Hematopoietic multipotent progenitor cell treated with erythropoietin and hydrocortisone succinate and interleukin-3 and kit ligand, for 15 days (in vitro differentiated cells): ENCODE measurements at places on chromosomes 3 and 15.

GRCh38 chr3:16906682-16907081, 21.9 kb downstream of the PLCL2 start:
- peak; percentile 48 for DNase-seq

- no peak for DNase-seq
These were observed 11.1 kb downstream of the SLC27A2 start for GRCh38 chr15:50192926-50193620.

DNA sequence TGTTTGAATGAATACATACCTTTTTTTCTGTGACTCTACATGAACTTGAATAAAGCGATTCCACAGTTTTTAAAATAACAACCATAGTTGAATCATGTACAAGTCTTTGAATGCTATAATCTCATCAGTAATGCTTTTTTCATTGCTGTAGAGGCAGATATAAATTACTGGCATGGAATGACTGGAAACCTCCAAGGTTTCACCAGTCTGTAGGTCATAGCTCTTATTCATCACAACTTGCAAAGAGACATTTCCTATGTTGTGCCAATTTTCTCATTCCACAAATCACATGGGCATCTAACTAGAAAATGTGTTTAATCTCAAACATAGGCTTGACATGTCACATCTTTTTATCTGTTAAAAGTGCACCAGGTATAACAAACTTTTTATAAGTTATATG, 407.1 kb upstream of the KCNMB2 start:
- no peak for DNase-seq

GRCh38 chr15:96328877-96329195, 1.7 kb upstream of the NR2F2 start:
- DNase-seq = no peak

GRCh38 chr3:195160908-195161434, 110.0 kb downstream of the XXYLT1 start:
- DNase-seq = no peak

- DNase-seq = peak; percentile 22
These were observed 1.3 kb downstream of the ELL3 start for GRCh38 chr15:43775411-43775965.

- no peak for DNase-seq
These were observed 527.9 kb upstream of the TBL1XR1 start for GRCh38 chr3:177725165-177725564.

DNA sequence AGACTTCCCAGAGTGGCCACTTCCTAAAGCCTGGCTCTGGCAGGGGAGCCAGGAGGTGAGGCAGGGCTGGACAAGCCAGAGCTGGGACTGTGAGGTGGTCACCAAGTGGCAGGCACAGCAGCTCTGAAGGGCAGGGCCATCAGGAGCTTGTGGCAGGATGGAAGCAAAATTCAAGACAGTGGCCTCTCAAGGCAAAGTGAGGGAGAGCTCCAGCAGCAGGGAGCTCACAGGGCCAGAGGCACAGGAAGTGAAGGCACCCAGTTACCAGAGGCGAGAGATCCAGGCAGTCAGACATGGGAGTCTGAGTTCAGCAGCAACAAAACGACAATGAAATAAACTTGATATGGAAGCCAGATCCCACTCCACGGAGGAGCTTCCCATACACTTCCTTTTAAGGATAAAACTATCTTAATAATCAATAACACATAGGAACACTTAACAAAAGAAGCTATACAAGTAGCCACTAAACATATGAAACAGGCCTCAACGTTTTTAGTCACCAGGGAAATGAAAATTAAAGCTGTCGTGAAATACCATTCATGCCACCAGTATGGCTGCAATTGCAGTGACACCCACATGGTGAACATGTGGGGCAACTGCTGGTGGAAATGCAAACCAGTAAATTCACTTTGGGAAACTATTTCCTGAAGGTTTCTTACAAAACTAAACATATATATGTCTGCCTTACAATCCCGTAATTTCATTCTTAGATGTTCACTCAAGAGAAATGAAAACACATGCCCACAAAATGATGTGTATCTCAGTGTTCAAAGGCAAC, 35.4 kb upstream of the TMEM158 start:
- no peak for DNase-seq

GRCh38 chr3:181735911-181736310, 24.2 kb downstream of the SOX2 start:
- DNase-seq = no peak

DNA sequence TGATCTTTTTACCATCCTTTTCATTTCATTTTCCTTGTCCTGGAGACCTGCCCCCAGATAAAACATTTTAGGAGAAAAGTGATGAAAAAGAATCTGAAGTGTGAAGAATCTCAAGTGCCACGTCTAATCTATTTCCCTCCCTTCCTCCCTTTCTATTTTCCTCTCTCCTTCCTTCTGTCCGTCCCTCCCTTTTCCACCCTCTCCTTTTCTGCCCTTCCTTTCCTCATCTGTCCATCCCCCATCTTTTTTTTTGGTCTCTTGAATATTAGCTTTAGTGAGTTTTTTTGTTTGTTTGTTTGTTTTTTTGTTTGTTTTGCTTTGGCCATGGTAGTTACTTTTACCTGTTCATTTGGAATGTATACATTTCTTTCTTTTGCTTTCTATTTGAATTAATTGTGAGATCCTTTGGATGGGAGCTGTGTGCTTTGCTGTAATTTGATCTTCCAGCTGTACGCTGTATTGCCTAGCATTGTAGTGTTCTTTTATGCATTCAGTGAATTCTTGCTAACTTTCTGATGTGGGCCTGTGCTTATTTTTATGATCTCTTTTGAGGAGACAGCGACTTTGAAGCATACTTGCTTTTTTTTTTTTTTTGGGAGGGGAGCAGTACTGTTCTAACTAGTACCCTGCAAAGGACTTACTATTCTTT, 19.2 kb downstream of the CDIN1 start:
- DNase-seq = no peak

- peak; percentile 14 for DNase-seq
These were observed 10.2 kb downstream of the CDCP1 start for GRCh38 chr3:45135959-45136358.

GRCh38 chr15:69141286-69141701, 19.1 kb upstream of the GLCE start:
- no peak for DNase-seq

- no peak for DNase-seq
These were observed 22.0 kb upstream of the LEKR1 start for GRCh38 chr3:156803952-156804741.

DNA sequence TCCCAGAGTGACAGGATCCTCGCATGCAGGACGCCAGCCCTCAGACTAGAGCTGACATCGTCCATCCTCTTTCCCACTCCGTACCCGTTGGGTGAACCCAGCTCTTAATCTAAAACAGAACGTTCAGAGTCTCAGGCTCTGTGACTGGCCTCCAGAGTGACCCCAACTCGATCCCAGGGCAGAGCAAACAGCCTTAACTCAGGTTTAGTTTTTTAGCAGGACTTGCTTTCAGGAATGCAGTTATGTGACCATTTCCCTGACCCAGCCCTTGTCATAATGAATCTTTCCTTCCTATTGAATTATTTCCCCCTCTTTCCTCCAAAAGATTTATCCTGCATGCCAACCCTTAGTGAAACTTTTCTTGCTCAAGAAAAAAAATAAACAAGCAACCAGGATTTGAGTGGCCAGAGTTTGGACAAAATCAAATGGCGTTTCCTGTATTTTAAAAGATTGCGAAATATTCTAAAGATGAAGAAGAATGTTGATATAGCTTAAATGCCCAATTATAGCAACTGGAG, 47.8 kb upstream of the RARB start:
- DNase-seq = no peak

- DNase-seq = no peak
These were observed 84.6 kb upstream of the LMOD3 start for GRCh38 chr3:69207031-69207430.

GRCh38 chr3:177730814-177731213, 533.5 kb upstream of the TBL1XR1 start:
- no peak for DNase-seq

DNA sequence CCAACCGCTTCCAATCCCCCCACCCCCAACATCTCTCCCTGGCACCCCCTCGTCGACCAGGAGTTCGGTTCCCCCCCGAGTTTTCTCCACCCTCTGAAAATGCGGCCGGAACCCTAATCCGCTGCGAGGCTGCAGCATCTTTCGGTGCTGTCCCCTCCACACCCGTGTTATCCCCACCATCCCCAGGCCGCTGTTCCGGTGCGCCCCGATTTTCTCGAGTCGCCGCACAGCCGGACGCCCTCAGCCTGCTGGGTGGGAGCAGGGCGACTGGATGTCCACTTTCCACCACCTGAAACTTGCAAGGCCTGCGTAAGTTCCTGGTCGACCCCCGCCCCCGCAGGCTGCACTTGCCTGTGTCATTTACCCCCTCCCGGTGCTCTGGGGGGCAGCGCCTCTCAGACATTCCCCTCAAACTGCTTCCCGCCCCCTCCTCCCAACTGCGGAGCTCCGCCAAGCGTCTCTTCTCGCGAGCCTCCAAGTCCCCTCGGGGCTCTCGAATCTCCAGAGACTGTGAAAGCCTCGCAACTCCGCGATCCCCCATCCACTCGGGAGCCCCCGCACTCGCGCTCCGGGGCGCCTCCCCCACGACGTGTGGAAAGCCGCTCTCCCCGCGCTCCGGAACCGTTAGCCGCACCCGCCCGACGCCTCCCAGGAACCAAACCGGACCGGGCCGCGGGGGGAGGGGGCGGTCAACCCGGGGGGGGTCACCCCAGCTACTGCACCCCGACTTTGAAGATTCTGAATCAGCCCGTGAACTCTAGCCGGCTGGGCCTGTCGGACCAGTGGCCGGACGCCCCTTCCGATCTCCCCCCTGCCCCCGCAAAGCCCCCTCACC, 566 bp downstream of the ETV5 start:
- no peak for DNase-seq

GRCh38 chr15:98650417-98651035, 2.2 kb downstream of the IGF1R start:
- peak; percentile 11 for DNase-seq

DNA sequence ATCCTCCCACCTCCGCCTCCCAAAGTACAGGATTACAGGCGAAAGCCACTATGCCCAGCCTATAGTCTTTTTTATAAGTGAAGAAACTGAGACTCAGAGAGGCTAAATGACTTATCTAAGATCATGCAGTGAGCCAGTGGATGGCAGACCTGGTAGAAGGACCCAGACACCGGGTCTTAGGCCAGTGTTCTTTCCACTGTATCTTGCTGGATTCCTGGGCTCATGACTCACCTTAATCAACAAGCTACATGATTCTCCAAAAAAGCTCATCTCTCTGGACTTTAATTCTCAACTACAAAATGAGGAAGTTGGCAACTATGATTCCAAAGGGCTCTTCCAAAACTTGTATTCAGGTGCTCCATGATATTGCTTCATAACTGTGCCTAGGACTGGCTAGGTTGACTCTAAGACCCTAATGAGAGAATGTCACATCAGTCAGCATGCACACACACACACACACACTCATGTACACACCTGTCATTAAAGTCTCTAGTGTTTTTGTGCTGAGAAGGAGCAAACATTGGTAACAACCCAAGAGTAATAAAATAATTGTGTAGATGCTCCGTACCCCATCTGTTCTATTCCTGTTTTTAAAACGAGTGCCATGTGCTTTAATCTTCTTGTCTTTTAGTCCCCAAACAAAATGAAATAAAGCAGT, 89.7 kb upstream of the SLC4A7 start:
- no peak for DNase-seq

- DNase-seq = no peak
These were observed 13.2 kb downstream of the PLA2G4B start for GRCh38 chr15:41851755-41852370.

- DNase-seq = no peak
These were observed 46.6 kb downstream of the ABTB1 start for GRCh38 chr3:127719369-127719768.

DNA sequence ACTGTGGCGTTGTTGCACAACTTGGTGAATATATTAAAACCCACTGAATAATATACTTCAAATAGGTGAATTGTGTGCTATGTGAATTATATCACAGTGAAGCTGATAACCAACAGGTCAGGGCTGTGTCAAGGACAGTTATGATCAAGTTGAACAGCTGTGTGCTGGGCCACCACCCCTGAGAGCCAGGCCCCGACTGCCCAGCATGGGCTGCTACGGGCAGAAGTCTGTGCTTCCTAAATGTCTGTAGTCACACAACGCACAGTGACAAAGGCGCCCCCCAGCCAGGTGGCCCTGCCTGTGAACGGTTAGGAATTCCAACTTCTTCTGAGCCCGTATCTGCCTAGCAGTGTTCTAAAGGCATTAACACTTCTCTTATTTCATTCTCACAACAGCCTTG, 32.8 kb downstream of the TKT start:
- no peak for DNase-seq

DNA sequence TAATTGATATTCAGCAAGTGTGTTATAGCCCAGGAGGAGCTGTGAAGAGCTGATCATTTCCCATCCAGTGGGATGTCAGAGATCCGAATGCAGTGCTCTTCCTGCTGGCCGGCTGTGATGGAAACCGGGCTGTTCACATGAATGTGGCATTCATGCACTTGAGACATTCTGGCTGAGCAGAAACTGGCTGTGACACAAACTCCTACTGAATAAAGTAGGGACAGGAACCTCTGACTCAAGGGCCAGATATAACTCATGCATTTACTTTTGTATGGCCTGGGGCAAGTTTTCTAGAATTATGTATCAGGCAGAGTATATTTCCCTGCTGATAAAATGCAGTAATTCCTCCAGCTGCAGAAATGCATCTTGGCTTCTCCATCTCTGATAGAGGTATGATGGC, 83.4 kb upstream of the FAM3D start:
- no peak for DNase-seq

DNA sequence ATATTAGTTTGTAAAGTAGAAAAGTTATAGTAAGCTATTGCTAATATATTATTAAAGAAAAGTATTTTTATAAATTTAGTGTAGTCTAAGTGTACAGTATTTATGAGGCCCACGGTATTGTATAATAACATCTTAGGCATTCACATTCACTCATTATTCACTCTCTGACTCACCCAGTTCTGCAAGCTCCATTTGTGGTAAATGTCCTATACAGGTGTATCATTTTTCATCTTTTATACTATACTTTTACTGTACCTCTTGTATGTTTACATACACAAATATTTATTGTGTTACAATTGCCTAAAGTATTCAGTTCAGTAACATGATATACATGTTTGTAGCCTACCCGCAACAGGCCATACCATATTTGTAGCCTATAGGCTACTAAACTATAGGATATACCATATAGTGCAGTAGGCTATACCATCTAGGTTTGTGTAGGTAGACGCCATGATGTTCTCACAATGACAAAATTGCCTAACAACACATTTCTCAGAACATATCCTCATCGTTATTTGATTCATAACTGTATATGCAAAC, 246.8 kb upstream of the ALCAM start:
- no peak for DNase-seq
